SJSA1 (cell line): ENCODE measurements at places on chromosomes 7 and 10.

DNA sequence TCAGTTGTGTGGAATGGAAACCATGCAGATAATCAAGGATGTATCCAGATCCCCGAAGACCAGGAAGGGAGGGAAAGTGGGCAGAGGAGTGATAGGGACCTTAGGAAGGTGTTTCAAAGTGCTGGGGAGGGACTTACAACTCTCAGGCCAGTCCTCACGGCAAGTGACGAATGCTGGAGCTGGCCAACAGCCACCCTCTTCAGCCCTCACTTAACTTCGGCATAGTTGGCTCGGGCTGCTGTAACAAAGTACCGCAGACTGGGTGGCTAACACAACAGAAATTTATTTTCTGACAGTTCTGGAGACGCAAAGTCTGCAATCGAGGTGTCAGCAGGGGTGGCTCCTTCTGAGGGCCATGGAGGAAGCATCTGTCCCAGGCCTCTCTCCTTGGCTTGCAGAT, 265.9 kb upstream of the YAE1 start:
- no peak for DNase-seq

DNA sequence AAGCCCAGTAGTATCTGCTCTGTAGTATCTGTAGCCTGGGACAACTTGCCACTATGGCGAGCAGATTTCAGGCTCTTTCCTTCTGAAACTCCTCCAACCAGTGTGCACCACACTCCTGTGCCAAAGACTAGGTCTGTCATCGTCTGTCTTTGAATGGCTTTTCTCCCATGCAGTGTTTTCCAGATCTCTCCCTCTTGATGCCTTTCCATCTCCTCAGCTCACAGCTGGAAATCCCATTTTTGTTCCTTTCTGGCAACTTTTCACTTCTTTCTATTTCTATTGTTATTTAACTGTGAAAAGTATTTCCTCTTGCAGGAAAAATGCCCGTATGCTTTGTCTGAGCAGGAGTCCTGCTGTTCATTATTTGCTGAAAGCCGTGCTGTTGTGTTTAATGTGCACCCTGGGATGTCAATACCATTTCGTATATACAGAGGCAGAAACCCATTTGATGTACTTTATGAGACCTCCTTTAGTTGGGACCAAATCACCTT, 373.7 kb downstream of the PHTF2 start:
- no peak for DNase-seq

DNA sequence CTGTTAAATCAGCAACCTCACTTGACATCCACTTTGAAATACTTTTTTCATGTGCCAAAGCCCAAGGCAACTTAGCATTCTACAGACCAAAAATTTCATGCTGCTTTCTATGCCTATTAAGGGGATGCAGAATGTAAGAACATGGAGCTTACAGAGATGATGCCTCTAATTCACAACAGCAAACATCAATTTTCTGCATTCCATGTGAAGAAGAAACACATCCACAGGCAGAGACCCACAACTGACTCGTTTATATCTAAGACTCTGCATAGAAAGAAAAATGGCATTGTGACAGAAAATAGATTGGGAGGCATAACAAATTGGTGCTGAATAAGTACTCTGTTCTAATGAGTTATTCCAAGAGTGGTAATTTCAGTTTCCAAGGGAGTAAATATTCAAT, 107.6 kb downstream of the SGMS1 start:
- DNase-seq: no peak

GRCh38 chr10:48467669-48468068, 137.2 kb downstream of the ARHGAP22 start:
- DNase-seq: peak; percentile 30

- no peak for DNase-seq
Observed at GRCh38 chr10:130360826-130361311, 224.7 kb downstream of the GLRX3 start.

DNA sequence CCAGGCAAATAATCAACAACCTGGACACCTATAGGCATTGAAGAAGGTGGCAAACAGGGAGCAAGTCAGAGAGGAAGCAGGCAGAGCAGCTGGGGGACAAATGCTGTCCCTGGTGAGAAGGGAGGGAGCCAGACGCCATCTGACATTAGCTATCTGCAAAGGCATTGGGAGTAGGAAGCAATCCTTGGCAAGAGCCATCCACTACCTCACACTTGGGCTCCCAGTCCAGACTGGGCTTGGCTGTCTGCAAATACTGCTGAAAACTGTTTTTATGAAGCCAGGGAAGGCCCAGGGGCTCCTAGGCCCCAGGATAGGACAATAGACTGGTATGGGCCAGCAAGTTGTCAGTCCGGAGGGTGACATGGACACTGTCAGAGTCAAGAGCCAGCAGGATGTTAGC, 132.5 kb downstream of the SORBS1 start:
- no peak for DNase-seq

GRCh38 chr7:65444899-65445823, 71.5 kb downstream of the ZNF92 start:
- DNase-seq: no peak

GRCh38 chr10:110829721-110830410, 41.9 kb upstream of the PDCD4 start:
- DNase-seq: no peak

DNA sequence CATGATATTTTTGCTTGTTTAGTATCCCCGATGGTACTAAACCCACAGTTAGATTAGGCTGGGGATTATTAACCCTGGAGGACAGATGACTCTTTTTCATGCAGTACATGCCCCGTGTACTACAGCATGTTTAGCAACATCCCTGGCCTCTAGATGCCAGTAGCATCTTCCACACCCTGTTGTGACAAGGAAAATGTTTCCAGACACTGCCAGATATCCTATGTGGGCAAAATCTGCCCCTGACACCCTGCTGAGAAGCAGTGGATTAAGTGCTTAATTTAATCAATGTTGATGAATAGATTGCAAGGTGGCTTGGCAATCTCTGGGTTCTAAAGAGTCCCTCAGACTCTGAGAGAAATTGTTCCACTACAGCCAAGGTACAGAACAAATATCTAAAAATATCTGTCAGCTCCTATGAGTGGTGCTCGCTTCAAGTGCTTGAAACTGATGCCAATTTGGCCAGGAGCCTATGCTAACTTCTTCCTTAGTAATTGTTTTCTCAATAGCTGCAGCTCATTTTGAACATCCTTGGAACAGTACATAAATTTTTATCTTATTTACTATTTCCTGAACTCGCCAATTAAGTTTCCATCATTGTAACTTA, 247.0 kb downstream of the SORCS1 start:
- no peak for DNase-seq

- peak; percentile 28 for DNase-seq
Observed at GRCh38 chr10:104274762-104275721, 6.1 kb downstream of the GSTO2 start.

DNA sequence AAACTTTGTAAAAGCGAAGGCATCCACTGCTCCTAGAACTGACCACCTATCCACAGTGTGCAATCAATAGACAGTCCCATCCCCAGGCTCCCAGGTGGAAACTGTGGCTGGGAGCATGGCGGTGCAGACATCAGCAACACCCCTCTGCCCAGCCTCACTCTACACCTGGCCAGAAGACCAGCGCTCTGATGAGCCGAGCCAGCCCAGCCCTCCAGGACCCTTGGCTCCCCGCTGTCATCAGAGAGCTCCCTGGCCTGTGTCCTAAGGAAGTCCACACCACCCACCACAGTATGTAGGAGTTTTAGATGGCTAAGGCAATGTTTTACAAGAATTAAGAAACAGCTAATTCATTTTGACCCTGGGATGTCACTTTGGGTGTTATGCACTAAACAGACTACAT, 81.0 kb downstream of the VOPP1 start:
- DNase-seq: no peak

DNA sequence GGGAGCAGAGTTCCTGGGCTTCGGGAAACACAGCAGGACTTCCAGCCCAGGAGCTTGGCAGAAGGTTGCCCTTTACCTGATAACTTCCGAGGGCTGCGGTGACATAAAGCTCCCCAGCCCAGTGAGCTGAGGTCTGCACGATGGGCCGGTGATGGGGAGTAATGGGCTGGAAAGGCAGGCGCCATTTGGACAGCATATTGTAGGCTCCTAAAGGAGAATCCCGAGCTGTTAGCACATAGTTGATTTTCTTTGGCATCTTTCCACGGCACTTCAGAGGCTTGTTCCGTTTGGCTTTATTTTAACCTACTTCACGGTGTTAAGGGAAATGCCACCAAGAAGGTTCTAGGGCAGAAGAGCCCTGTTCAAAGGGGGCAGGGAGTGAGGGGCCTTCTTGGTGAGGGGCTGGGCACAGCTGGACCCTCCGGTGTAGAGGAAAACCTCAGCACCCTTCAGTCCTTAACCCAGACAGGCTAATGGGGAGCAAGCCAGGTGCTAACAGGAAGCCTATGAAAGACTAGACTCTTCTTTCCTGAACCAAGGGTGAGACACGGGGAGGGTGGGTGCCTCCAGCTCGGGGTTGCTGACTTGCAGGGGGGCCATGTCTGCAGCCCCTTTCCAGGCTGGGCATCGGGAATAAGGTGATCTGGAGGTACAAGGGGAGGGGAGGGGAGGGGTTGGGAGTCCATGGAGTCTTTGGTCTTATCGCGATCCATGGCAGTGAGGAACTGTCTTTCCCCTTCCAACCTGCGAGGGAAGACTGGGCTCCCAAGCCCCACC, 347.7 kb downstream of the GLRX3 start:
- DNase-seq: no peak

GRCh38 chr10:119267384-119267783, 60.0 kb downstream of the GRK5 start:
- no peak for DNase-seq

GRCh38 chr10:56991591-56992069, 630.6 kb upstream of the ZWINT start:
- DNase-seq: no peak
